ENCODE measurements at places on chromosomes 11 and 22. TPM values are rescaled to one million over a fixed set of nuclear protein-coding genes. Genes with fewer than 3 reads are reported as not detected.

DNA sequence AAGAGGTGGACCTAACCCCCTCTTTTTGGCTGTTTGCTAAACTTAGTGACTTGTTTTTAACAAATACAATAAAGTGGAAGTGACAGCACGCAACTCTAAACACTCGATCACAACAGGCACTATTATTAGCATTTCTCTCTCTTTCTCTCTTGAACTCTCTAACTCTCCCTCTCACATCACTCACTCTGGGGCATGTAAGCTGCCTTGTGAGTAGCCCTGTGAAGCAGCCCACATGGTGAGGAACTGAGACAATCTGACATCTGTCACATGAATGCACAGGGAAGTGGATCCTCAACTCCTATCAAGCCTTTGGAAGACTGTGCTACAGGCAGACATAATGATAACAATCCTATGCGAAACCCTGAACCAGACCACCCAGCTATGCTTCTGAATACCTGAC is 609.0 kb upstream of the CNTN5 start:
- DNase-seq, result no peak

- DNase-seq, result no peak
Measured at GRCh38 chr11:19450282-19450681, 209.5 kb upstream of the E2F8 start.

DNA sequence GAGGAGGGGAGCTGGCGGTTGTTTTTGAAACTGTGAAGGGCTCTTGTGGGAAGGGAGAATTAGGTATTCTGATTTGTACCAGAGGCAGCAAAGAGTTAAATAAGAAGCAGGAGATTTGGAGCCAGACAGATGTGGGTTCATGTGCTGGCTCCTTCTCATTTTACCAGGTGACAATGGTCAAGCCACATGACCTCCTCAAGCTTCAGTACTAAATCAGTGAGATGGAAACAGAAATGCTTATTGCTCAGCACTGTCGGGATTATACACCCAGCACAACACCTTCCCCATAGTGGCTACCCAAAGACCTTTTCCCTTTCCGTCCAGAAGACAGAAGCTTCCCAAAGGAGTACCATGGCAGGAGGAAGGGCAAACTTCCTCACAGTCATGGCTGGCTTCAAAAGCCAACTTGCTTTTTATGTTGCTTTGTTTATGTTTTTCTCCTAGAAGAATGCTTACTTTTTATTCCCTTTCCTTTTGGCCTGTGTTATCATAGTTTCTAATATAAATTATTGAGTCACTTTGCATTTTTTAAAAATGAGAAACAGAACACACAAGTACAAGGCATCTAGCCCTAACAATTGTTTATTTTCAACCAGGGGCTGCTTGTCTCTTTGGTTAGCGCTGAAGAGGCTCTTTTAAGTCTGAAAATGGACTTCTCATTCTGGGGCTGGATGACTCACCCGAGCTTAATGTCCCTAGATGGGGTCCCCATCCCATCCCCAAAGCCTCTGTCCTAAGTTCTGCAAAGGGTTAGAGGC is 181.5 kb upstream of the ZBED5 start:
- DNase-seq, result no peak

GRCh38 chr22:37148742-37149665 is 712 bp downstream of the IL2RB start:
- no peak for DNase-seq

GRCh38 chr11:87779276-87780067 is 395.8 kb downstream of the RAB38 start:
- DNase-seq, result no peak

The CASTOR1 gene
- total RNA-seq, result 4.0 TPM

DNA sequence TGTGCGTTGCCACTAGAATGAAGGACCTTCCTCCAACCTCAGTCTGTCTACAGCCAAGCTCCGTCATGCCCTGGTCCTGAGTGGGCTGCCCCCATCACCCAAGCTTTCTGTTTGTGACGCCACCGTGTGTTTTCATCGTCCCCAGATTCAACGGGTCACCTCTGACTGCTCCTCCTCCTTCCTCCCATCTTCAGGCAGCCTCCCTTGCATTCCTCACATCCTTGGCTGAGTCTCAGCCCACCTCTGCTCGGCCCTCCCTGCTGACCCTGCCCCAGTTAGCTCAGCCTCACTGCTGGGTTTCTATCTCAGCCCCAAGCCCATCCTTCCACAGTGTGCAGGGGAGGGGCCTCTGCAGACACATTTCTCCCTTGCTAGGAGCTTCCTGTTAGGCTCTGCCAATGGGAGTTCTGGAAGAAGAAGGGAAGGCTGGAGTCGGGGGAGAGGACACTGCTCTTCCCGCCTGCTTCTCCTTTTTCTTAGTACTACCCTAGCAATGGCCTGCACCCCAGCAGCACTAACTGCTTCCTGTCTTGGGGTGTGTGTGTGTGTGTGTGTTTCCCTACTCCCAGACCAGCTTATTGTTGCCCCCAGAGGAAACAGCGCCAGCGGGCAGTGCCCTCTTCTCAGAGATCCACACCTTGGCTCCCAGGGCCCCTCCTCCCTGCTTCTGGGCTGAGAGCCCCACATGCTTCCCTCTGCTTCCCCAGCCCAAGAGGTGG is 5.2 kb downstream of the IFT27 start:
- no peak for DNase-seq

The IRAG1 gene
- total RNA-seq, result 4.9 TPM

The MYOD1 gene
- not detected for total RNA-seq

- DNase-seq, result no peak
Measured at GRCh38 chr11:96714689-96715088, 324.9 kb downstream of the JRKL start.

- no peak for DNase-seq
Measured at GRCh38 chr22:20380486-20380885, 13.5 kb upstream of the ZNF74 start.

GRCh38 chr11:117832511-117832910 is 8.0 kb upstream of the FXYD2 start:
- DNase-seq, result no peak

The PAMR1 gene
- 4.7 TPM for total RNA-seq

The FOLR1 gene
- not detected for total RNA-seq

- no peak for DNase-seq
Measured at GRCh38 chr11:118325283-118325682, 17.2 kb downstream of the CD3D start.

- no peak for DNase-seq
Measured at GRCh38 chr22:28627791-28628190, 51.8 kb downstream of the TTC28 start.

DNA sequence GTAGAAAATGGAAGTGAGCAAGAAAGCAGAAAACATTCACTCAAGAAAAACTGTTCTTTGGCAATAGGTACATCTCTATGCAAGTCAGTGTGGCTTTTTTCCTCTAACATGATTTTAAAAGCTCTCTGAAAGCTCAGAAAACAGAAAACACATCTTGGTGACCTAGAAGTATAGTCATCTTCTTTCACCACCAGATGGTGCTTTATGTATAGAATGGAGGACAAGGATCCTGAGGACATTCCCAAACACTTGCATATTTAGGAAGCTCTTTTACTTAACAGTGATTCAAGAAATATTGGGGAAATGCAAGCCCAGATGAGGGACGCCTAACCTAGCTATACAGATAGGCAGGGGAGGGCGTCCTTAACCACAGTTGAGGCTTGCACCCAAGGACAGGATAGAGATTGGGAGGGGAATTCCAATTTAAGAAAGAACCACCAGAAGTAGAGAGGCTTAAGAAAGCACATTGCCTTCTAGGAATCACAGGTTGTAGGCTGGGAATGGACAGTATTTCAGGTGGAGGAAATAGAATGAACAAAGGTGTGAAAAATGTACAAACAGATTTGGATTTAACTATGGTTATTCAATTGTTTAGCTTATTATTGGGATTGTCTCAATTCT is 13.8 kb upstream of the CCDC81 start:
- no peak for DNase-seq

The SPDYC gene
- total RNA-seq, result not detected

DNA sequence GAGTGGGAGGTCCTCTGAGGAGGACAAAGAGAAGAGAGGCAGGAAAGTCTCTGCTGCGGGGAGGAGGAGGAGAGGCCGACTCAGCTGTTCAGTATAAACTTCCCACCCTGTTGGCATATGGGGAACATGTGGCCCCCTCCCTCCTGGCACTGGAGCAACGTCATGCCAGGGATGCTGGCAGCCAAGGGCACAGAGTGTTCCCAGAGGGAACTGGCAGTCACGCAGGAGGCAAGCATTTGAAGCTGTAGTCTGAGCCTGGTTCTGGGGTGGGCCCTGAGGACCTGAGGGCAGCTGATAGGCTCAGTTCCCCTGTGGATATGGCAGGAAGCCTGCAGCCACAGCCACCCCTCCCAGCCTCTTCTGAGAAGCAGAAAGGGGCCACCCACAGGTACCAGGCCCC is 67.1 kb upstream of the TSPAN18 start:
- peak; percentile 68 for DNase-seq

GRCh38 chr11:68214173-68215086 is 1.3 kb upstream of the KMT5B start:
- DNase-seq, result peak; percentile 44

GRCh38 chr11:87254562-87254961 is 216.8 kb downstream of the TMEM135 start:
- DNase-seq, result peak; percentile 11

The CARD18 gene
- total RNA-seq, result not detected

The PATE4 gene
- total RNA-seq, result not detected

The DEUP1 gene
- total RNA-seq, result not detected

GRCh38 chr11:59689015-59689414 is 20.2 kb upstream of the PATL1 start:
- DNase-seq, result no peak

Measured in heart right ventricle (tissue), 16 donors.